ENCODE measurements at places on chromosomes 2 and 18. TPM values are rescaled to one million over a fixed set of nuclear protein-coding genes. Genes with fewer than 3 reads are reported as not detected.

DNA sequence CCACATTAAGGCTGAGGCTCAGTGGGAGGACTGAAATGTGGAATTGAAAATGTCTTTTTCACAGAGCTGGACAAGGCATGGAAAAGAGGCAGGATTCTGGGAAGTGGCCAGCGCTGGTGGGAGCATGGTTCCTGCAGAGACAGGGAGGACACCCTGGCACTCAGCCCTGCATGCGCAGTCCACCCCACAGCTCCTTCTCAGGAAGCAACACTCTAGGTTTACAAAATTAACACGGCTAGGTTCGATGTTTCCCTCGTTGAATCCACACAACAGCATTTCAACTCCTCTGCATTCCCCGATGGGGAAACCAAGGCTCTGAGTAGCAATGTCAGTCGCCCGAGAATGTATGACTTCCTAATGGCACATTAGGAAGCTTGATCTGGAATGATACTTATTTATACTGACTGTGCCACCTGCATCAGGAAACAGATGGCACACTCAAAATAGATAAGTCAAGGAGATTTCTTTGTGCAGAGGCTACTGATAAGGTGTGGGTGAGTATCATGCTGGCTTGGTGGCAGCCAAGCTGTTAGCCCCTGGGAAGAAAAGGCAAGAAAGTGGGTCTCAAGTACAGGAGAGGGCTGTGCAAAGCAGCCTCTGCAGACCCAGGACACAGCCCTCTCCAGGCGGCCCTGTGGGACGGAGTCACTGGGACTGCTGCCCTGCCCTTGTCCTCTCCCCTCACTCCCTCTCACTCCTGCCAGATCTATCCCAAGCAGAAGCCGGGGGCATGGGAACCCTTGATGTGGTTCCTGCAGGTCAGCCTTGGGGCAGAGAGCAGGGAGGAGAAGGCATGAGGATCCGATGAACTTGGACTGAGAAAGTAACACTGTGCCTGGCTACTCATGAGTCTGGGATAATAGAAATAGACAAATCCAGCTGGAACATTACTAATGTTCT is 158.4 kb upstream of the FHL2 start:
- H3K4me1 ChIP-seq = no peaks in the 10 kb centered on the region
- H3K27ac ChIP-seq = no peak overlapping the region
- H3K27me3 ChIP-seq = peaks cover 5% of the 10 kb centered on the region
- H3K36me3 ChIP-seq = no peaks in the 10 kb centered on the region
- no peak overlapping the region for H3K4me3 ChIP-seq

DNA sequence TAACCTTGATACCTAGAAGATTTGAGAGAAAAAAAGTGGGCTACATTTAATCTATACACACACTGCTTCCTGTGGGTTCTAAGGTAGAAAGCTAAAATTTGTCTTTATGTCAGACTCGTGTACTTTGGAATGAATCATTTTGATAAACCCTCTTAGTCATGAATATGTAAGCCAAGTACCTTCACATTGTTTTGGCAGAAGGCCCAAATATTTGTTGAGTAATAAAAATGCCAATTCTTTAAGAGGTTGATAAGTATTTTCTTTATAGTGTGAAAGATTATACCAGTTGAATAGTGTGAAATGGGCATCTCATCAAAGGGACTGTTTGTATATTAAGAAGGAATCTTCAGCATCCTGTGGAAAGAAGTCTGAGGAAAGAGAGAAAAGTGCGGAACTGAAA is 1464.7 kb upstream of the ZEB2 start:
- no peak overlapping the region for H3K27ac ChIP-seq
- H3K4me3 ChIP-seq = no peak overlapping the region
- no peak for DNase-seq

- no peaks in the 10 kb centered on the region for H3K27me3 ChIP-seq
- no peak overlapping the region for H3K27ac ChIP-seq
- DNase-seq = no peak
- no peaks in the 10 kb centered on the region for H3K4me1 ChIP-seq
- no peaks in the 10 kb centered on the region for H3K36me3 ChIP-seq
Measured at GRCh38 chr2:204561771-204562170, 16.5 kb downstream of the PARD3B start.

- H3K4me3 ChIP-seq = no peak within 1 kb of the TSS
- peaks cover 20% of the 10 kb centered on the region for H3K27me3 ChIP-seq
- no peak within 1 kb of the TSS for H3K27ac ChIP-seq
Measured at GRCh38 chr2:232525791-232526371, at the start of gene CHRND. Gene CHRND (plus strand): TSS chr2:232526160. CDS start chr2:232526216, 56 bp downstream.

GRCh38 chr2:162233197-162233596 is 10.0 kb downstream of the FAP start:
- no peak overlapping the region for H3K4me3 ChIP-seq
- no peaks in the 10 kb centered on the region for H3K4me1 ChIP-seq
- DNase-seq = no peak
- peaks cover 5% of the 10 kb centered on the region for H3K27me3 ChIP-seq
- H3K36me3 ChIP-seq = no peaks in the 10 kb centered on the region

Gene CYRIA
- 25.3 TPM for polyA plus RNA-seq

Gene KHK
- polyA plus RNA-seq = 9.5 TPM

All from immature natural killer cell (primary cell).